ENCODE measurements at places on chromosomes 11 and 22.

- no peak for DNase-seq
These were observed 100.1 kb downstream of the KCNQ1OT1 start for GRCh38 chr11:2599561-2600189.

GRCh38 chr11:39810358-39810757 is 1649.1 kb downstream of the LRRC4C start:
- DNase-seq: no peak

GRCh38 chr11:44911029-44911814 is 39.5 kb downstream of the TP53I11 start:
- peak; percentile 80 for DNase-seq

DNA sequence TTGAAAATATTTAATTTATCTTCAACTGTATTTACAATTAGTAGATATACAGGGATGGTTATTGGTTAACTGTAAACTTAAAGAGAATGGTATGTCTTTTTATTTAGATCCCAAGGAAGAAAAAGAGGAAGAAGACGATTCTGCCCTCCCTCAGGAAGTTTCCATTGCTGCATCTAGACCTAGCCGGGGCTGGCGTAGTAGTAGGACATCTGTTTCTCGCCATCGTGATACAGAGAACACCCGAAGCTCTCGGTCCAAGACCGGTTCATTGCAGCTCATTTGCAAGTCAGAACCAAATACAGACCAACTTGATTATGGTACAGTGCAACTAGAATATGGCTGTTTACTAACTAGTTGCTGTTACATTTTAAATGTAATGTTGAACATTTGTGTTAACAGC is 12.7 kb upstream of the CNTF start:
- no peak for DNase-seq

- DNase-seq: no peak
These were observed 412.4 kb downstream of the CTTN start for GRCh38 chr11:70810681-70811080.

GRCh38 chr22:44947846-44948245 is 62.0 kb downstream of the PHF21B start:
- no peak for DNase-seq

DNA sequence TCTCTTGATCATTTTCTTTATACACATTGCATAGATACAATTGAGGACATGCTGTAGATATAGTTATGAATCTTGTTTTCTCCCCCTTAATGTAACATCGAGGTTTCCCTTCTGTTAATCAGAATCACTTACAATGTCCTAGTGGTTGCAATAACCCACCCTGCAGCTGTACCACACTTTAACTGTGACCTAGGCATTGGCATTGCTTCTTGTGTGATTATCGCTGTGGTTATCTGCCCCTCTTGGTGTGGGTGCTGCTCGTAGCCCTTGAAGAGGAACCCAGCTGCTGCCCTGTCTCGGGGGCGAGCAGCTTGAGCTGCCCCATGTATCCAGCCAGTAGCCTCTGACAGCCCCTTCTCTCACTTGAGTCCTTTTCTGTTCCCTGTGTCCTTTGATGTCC is 1.5 kb downstream of the DGAT2 start:
- no peak for DNase-seq

DNA sequence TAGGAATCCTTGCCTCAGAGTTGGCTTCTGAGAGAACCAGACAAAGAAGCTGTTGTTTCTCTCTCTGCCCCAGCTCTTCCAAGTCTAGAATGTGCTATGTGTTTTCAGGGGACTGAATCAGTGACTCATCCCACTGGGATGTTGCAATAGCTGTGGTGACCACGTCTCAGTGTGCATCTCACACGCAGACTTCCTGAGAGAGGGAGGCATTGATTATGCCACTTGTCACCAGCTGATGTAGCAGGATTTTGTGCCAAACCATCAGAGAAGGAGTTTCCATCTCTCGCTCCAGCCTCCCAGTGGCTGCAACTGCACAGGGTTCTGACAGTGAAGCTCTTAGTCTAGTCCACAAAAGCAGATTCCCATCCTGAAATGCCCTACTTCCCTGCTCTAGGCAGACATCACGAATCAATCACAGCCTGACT is 455.8 kb downstream of the MIAT start:
- DNase-seq: peak; percentile 84

DNA sequence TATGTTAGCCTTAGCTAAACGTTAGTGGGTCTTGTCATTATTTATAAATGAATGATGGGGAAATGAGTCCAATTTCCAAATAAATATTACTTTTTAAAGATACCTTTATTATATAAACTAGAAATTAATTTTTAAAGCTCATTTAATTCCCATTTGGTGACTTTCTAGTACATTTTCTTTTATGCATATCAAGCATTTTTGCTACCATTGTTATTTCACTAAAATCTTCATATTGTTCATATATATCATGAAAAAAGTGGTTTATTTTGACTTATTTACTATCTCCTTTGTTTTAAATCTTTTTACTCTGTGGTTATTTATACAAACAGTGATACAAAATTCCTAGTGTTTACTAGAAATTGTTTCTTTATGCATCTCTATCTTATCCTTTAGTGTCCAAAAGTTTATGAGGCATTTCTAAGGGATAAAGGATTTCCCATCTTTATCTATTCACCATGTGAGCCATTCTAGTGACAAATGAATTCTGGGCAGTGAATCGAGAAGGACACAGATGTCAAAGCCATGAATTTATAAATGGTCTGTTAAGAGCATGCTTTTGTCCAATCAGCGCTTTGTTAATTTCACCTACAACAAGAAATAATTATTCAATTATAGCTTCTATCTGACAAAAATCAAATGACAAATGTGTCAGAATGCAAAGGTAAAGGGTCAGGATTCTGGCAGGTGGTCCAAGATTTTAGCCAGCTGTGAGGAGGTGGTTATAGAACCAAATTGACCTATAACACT is 70.6 kb downstream of the PRMT3 start:
- no peak for DNase-seq

- no peak for DNase-seq
These were observed 236.1 kb downstream of the KCNA4 start for GRCh38 chr11:29780756-29781155.

DNA sequence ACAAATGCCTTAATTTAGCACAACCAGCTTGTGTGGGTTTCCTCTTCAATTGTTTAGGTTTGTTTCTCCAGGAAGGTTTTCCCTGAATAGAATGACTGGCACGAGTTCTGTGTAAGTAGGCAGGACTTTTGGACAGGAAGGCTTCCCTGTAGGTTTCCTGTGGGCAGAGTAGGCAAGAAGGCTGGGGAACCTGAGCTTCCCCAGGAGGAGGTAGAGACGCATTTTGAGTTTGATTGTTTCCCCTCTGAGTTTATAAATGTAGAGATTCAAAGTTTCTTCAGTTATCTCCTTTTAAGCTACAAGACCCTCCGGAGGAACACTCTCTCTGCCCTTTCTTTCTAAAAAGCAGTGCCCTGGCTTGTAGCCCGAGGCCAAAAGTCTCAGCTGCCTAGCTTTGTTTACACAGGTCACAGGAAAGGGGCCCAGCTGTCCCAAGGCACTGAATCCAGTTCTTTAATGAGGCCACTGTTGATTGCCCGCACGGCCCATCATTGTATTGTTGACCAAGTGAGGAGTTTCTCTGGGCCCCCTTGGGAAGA is 66.6 kb upstream of the RDX start:
- no peak for DNase-seq

DNA sequence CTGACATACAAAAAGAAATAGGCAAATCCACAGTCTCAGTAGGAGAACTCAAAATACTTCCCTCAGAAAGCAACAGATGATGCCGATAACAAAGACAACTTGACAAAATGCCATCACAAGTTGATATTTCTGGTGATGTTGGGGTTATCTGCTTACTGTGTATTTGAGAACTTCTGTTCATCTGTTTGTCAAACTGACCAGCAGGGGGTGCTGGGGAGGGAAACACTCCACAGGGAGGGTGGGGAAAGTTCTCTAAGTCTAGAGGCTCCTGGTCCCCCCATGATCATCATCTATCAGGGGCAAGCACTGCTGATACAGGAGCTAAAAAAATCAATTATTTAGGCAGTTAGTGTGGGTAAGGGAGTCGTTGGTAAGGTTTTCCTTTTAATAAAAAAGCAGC is 19.2 kb downstream of the GLYATL1 start:
- no peak for DNase-seq
